Astrocyte of the cerebellum (primary cell): ENCODE measurements at places on chromosomes 1 and 21.
A peak's percentile ranks its signal among the peaks of the same experiment; 100 is the strongest.

GRCh38 chr1:162696286-162696862 lies 64.1 kb downstream of the DDR2 start:
- peak; percentile 83 for DNase-seq

DNA sequence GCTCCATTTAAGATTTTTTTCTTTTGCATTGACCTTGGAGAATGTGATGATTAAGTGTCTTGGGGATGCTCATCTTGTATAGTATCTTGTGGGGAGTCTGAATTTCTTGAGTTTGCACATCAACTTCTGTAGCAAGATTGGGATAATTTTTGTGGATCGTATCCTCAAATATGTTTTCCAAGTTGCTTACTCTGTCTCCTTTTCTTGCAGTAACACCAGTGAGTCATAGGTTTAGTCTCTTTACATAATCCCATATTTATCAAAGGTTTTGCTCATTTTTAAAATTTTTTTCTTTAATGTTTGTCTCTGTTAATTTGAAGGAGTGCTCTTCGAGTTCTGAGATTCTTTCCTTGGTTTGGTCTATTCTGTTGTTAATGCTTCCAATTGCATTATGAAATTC lies 41.7 kb upstream of the ANGPTL1 start:
- DNase-seq: no peak

- DNase-seq: no peak
Observed at GRCh38 chr1:54241364-54241763, 41.4 kb downstream of the MRPL37 start.

DNA sequence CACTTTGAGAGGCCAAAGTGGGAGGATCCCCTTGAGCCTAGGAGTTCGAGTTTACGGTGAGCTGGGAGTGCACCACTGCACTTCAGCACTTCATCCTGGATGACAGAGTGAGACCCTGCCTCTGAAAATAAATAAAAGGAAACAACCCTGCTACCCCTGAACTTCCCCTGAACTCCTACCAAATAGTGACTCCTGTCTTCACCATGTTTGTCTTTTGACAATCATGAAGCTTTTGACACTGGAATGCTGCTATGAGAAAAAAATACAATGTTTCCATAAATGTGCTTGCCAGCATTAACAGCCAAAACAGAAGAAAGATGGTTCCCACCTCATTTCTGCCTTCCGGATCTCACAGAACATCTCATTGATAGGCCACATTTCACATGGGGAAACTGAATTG lies 10.4 kb downstream of the ZBTB8A start:
- DNase-seq: no peak

- no peak for DNase-seq
Observed at GRCh38 chr1:225657462-225657989, 4.6 kb upstream of the ENAH start.

GRCh38 chr21:16372586-16372985 lies 642.8 kb downstream of the USP25 start:
- DNase-seq: no peak

DNA sequence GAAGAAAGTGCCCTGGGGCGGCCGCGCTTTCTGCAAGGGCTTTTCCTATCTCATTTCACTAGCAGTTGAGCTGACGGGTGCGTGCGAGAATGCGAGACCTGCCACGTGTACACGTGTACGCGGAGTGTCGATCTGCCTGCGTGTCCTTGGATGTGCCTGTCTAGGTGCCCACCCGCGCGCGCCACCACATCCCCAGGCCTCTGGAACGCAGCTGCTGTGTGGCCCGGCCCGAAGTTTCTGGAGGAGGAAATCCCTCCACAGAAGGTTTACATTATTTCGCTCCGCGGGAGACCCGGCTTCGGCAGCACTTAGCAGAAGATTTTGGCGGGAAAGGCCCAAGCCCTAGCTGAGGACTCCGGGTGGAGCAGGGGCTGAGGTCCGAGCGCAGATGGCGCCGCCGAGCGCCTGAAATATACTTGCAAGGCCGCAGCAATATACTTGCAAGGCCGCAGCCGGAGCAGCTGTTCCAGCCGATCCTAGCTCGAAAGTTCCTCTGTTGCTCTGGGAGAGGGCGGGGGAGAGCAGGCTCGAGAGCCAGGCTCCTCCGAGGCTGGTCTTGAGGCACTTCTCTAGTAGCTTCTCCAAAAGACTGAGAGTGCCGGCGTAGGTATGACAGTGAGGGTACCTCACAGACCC lies 3.9 kb downstream of the TBX15 start:
- DNase-seq: no peak

GRCh38 chr1:231982871-231983587 lies 356.4 kb downstream of the DISC1 start:
- DNase-seq: no peak
